AML-193 (cell line): ENCODE measurements at places on chromosomes 2 and 18.

DNA sequence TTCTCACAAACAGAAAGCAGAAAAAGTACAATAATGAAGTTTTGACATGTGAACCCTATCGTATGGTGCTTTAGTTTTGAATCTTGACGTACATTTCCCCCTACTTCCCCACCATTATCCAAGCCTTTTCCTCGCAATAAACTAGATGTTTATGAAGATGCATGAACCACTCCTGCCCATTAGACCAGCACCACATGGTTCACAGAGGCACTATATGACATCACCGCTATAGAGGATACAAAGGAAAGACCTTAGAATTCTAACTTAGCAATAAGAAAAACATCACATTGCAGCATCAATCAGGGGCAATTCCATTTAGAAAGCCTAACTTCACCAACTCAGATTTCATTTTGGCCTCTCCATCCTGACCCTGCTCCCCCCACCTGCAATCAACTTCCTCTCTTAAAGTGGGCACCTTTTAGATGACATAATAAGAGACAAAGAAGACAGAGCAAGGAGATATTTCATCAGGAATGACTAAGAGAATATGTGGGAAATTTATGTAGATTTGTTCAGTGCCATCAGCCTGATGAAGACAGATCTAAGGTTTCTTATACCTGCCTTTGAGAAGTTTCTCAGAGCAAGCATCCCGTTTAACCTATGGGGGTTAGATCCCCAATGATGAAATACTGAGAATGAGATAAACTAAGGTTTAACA lies 124.9 kb downstream of the PIGN start:
- no peak for DNase-seq

- DNase-seq, result no peak
These were observed 35.5 kb downstream of the EFEMP1 start for GRCh38 chr2:55887901-55888624.

GRCh38 chr2:219423652-219424377 lies 5.6 kb downstream of the DES start:
- no peak for DNase-seq

DNA sequence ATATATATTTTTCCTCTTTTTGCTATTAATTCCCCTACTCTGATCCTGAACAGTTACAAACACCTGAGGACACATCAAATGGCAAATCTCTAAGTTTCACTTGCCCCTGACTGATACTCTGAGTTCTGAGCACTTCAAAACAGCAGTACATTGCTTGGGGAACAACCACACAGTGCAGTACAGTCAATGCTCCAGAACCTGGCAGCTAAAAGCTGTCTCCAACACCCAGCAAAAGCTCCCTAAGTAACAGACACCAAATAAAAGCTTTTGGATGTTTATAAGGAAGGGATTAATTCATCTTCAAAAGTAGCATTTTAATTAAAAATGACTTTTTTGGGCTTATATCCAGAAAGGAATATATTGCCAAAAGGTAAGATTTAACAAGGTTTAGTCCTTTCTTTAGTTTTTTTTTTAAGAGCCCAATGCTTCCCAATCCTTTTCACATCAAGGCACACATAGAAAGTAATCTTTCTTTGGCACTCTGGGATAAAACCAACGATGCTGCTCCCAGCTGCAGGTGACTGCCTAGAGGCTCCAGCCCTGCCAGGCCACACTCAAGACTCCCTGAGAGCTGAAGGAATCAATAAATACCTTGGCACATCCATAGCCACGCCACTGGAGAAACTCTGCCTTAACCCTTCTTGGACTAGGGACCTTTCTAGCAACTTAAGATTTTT lies 164.9 kb upstream of the ZFP36L2 start:
- DNase-seq, result no peak

DNA sequence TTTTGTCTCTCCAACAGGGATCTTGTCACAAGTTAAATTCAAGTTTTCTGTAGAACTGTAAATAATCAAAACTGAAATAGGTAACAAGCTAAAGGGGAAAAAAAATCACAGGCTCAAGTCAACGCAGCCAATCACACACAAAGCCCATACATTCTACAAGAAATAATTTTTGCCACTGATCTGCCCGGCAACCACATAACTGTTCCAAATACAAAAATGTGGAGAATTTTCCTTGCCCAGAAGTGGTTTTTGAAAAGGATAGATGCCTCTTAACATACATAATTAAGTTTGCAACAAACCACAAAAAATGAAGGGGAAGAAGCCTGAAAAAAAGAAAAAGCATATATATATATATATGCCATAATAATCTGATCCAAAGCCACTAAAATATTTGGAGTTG lies 60.3 kb downstream of the FARSB start:
- no peak for DNase-seq

DNA sequence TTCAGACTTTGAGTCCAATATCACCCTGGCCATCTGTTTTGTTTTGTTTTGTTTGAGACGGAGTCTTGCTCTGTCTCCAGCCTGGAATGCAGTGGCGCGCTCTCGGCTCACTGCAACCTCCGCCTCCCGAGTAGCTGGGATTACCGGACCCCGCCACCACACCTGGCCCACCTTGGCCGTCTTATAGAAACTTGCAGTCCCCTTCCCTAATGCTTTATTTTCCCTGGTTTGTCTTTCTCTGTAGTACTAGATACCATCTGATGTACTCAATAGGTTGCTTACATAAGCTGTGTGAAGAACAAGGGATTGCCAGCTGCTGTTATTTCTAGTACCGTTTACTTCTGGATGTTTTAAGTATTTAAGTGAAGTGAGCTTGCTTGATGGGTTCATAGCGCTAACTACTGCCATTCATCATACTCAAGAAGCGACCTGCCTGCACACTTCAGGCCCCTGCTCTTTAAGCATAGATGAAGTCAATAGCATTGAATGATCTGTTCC lies 1.2 kb downstream of the RPL31 start:
- no peak for DNase-seq

DNA sequence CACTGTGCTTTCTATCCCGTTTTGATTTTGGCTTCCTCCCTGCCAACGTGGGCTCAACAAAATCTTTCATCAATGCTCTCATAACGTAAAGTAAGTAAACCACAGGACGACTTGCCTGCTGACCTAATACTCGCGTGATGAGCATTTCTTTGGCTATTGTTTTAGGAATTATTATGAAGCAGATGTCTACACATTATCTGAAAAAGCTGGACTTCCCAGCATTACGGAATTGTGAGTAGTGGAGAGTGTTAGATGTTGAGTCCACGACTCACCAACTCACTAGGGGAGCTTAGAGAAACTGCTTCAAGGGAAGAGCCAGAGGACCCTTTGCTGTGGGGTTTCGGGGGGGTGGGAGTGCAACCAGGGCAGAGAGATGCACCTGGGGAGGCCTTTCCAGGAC lies 21.9 kb downstream of the HJURP start:
- DNase-seq, result no peak

- DNase-seq, result peak; percentile 28
These were observed 166.5 kb downstream of the RPIA start for GRCh38 chr2:88857951-88858411.

- DNase-seq, result no peak
These were observed 233.2 kb upstream of the SMAD7 start for GRCh38 chr18:49183921-49184320.

GRCh38 chr2:54680397-54681041 lies 42.9 kb upstream of the EML6 start:
- no peak for DNase-seq

DNA sequence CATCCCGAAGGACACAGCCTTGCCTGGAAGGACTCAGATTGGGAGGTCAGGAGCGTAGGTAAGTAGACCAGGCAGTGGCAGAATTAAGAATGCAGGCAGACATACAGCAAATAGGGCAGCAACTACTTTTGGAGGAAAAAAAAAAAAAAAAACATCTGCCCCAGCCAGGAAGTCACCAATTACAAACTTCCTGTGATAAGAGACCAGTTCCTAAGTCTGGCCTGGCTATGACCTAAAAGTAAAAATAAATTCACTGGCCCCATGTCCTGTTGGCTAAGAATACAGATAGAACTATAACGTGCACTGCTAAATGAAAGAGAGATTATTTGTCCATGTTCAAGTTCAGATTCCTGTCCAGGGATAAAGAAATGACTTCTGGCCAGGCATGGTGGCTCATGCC lies 45.2 kb upstream of the NOSTRIN start:
- DNase-seq, result no peak

GRCh38 chr2:181025004-181025403 lies 44.6 kb downstream of the UBE2E3 start:
- no peak for DNase-seq

GRCh38 chr2:31430439-31431165 lies 16.1 kb upstream of the XDH start:
- DNase-seq, result no peak

DNA sequence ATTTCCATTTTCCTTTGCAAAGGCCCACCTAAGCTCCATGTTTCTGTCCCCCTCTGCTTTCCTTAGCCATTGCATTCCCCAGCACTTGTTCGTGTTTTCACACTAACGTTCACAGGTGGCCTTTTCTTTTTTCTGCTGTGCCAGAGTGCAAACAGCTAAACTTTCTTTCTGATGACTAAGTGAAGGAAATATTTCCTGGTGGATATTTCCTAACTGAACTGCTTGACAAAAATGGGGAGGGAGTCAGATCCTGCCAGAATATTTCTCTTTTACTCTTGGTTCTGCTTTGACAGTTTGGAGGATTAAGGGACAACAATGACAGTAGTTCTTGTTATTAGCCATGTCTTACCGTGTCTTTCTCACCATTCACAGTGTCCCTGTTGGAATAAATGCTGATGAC lies 344.0 kb downstream of the ARHGAP15 start:
- DNase-seq, result no peak

- DNase-seq, result no peak
These were observed 95.6 kb upstream of the SLC14A2 start for GRCh38 chr18:45519411-45520280.

- no peak for DNase-seq
These were observed 309.5 kb upstream of the STON1 start for GRCh38 chr2:48220501-48220900.

- DNase-seq, result no peak
These were observed 42.5 kb downstream of the PSD4 start for GRCh38 chr2:113216321-113216720.

DNA sequence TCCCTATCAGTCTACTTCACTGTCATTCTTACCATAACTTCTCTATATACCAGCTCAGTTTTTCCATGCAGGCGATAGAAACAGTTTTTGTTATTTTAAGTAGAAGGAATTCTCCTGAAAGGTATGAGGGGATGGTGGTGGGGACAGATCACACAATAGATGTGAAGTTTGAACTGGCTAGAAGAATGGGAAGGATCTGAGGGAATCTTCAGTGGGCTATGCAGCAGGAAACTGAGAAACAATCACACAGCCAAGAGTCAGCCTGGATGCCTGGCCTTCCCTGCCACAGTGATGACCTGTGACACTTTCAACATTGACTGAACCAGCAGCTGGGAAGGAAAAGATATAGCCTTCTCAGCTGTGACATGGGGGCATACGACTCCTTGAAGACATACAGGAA lies 329.1 kb upstream of the GULP1 start:
- no peak for DNase-seq

DNA sequence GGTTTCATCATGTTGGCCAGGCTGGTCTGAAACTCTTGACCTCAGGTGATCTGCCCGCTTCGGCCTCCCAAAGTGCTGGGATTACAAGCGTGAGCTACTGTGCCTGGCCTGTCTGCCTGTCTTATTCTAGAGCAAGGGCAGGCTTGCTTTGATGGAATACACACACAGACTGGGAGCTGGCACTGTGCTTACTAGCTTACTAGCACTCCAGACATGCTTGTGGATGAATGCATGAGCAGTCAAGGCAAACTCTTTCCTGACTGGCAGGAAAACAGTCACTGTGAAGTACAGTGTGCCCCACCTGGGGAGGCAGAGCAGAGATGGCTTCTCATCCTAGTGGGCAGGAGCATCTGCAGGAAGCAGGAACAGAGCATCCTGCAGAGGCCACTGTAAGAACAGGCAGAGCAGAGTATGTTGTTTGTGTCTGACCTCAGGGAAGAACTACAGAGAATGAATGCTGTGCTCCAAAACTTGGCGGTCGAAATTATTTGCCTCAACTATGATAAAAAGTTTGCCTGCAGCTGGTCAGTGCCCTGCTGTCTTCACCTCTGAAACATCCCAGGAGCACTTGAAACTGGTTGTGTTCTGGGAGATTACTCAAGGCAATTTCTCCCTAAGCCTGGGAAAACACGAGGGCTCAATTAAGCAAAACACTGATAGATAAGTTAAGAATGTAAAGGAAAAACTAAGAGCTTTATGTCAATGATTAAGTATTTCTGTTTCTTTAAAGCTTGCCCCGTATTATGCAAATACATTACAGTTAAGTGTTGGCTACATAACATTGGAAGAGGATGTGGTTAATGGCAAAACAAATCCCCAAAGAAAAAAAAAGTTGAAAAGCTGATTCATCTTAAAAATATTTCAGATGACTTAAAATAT lies 102.4 kb downstream of the VAPA start:
- DNase-seq, result peak; percentile 74

GRCh38 chr18:55252901-55253300 lies 293.6 kb upstream of the CCDC68 start:
- DNase-seq, result no peak

DNA sequence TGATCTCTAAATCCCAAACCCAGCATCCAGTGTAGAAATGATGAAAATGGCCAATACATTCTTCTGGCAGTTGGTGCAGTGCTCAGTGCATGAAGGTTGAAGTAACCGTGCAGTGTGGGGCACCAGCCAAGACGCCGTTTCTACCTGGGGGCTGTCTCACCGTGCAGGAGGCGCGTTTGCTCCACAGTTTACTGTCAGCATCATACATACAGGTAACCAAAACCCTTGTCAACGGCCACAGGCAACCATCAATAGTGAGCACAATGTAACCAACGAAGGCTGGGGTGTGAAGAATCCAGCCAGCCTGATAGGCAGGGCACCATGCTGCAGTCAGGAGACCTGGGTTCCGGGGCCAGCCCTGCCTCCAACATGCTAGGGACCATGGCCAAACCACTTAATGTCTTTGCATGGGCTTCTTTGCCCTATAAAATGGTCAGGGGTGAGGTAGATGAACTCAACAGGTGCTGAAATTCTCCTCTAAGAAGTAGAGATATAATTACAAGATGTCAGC lies 127.5 kb upstream of the ID2 start:
- DNase-seq, result no peak

DNA sequence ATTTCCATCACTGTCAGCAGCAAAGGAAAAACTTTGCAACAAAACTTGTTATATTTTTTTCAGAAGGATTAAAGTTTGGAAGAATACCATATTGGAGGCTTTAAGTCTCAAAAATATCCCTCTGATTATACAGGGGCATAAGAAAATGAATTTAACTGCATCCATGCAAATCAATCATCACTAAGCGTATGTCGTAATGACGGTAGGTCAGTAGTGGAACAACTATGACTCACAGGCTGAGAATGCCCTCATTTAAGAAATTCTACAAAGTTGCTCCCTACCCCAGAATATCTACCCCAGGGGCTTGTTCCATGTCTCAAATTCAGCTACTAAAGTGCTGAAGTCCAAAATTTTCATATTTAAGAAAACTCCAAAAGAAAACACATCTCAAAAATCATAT lies 12.5 kb upstream of the NAB1 start:
- peak; percentile 29 for DNase-seq

DNA sequence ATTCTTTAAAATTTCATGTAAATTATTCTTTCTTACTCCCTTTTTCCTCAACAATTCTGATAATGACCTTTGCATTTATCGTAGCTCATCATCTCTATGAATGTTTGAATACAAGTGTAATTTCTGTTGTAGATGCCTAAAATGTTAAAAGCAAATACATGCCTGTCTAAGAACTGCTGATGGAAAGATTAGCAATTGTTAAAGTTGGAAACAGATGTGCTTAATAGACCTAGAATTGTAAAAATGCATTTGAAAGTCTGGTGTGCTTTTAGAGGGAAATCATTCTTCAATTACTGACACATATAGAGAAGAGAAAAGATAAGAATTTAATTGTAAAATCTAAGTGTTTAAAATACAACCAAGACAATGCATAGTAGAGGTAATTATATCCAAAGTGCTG lies 50.4 kb downstream of the CCDC102B start:
- no peak for DNase-seq

- peak; percentile 46 for DNase-seq
These were observed 17.8 kb upstream of the PMAIP1 start for GRCh38 chr18:59881728-59882656.
